ENCODE measurements at places on chromosomes 5 and 9. TPM values are rescaled to one million over a fixed set of nuclear protein-coding genes. Genes with fewer than 3 reads are reported as not detected.

GRCh38 chr5:178991190-178992145, 3.7 kb downstream of the GRM6 start:
- no peak for DNase-seq

TMEM141 gene
- total RNA-seq = 101 TPM

ZNF454 gene
- total RNA-seq = not detected

- DNase-seq = no peak
These were observed 14.7 kb downstream of the SLC6A7 start for GRCh38 chr5:150204590-150204960.

DNA sequence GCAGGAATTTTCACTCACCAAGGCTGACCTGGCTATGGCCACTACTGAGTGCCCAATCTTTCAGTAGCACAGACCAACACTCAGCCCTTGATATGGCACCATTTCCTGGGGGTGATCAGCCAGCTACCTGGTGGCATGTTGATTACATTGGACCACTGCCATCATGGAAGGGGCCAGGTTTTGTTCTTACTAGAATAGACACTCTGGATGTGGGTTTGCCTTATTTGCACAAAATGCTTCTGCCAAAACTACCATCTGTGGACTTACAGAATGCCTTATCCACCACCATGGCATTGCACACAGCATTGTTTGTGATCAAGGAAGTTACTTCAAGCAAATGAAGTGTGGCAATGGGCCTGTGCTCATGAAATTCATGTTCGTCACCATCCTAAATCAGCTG, 69.7 kb upstream of the SH3GL2 start:
- no peak for DNase-seq
